CD4-positive, alpha-beta T cell treated with Interleukin-15 for 4 hours (primary cell): ENCODE measurements at places on chromosomes 3 and 15.

DNA sequence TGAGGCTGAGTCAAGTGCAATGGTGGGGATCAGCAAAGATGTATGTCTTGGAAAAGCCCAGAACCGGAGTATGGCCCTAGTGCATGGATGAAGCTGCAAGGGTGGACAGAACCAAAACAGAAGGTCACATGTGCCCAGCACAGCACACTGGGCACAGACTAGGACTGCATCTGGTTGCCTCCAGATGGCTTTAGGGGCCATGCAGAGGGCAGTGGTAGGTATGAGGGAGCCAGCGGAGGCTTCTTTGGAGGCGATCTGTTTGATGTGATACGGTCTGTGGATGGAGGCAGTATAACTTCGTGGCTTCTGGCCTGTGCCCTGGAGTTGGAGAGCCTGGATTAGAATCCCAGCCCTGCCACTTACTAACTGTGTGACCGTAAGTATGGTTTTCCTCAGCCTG, 29.4 kb downstream of the SV2B start:
- DNase-seq, result no peak

- DNase-seq, result no peak
Observed at GRCh38 chr3:173109143-173109542, 31.9 kb downstream of the SPATA16 start.

- DNase-seq, result no peak
Observed at GRCh38 chr3:191269289-191270085, 59.7 kb upstream of the CCDC50 start.

DNA sequence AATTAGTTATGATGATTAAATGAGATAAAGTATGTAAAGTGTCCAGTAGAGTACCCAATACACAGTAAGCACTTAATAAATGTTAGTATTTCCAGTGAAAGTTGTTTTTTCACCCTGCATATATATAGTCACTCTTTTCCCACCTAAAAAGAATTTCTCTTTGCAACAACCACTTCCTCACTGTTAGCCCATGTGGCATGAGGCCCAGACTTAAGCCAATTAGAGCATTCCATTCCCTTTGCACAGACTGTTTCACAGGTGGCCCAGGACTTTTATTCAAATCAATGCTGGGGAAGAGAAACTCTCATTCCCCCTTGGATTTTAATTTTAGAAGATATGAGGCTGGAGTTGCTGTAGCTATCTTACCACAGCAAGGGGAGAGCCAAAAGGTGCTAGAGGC, 3.7 kb downstream of the IFT80 start:
- no peak for DNase-seq

DNA sequence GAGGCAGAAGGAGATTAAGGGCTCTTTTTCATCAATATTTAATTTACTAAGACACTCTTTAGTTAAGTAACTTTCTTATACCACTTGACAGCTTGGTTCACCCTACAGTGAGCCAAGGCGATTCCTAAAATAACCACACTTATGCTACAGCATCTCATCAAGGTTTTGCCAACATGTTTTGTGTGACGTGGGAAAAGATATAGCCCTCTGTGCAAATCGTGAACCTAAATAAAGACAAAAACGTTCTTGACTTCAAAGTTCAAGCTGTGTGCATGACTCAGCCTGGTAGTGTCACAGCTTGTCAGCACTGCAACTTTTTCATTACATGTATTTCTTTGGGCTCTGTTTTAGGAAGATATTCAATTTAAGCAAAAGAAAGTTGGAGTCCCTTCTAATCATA, 297.0 kb upstream of the EPHA3 start:
- DNase-seq, result no peak

- no peak for DNase-seq
Observed at GRCh38 chr15:91289324-91289723, 189.3 kb downstream of the SV2B start.

DNA sequence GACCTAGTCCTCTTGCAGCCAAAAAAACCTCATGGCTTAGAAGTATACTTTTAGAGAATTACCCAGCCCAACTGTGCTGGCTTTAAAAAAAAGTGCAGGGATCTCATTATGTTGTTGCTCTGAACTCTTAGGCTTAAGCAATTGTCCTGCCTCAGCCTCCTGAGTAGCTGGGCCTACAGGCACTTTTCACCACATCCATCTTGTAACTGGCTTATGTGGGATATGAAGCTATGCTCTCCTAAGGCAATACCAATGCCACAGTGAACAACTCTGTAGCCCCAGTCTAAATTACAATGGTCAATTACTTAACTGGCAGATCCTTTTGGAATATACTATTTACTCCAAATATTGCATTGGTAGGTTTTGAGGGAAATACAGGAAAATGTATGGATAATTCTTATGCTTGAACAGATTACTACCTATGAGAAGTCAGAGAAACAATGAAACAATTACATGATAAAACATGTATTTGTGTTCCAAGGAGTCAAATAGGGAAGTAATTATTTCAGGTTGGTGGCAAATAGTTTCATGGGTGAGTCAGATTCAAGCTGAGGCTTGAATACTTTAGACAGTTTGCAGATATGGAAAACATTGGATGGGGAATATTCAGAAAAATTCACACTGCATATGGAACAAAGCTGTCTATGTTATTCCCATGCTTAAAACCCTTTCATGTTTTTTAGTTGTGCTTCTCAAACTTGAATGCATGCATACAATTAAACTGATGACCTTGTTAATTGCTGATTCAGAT, 34.6 kb upstream of the GPR149 start:
- DNase-seq, result no peak

GRCh38 chr3:178482981-178483380, 53.3 kb upstream of the KCNMB2 start:
- no peak for DNase-seq

- DNase-seq, result no peak
Observed at GRCh38 chr15:35618260-35619188, 72.6 kb upstream of the DPH6 start.

DNA sequence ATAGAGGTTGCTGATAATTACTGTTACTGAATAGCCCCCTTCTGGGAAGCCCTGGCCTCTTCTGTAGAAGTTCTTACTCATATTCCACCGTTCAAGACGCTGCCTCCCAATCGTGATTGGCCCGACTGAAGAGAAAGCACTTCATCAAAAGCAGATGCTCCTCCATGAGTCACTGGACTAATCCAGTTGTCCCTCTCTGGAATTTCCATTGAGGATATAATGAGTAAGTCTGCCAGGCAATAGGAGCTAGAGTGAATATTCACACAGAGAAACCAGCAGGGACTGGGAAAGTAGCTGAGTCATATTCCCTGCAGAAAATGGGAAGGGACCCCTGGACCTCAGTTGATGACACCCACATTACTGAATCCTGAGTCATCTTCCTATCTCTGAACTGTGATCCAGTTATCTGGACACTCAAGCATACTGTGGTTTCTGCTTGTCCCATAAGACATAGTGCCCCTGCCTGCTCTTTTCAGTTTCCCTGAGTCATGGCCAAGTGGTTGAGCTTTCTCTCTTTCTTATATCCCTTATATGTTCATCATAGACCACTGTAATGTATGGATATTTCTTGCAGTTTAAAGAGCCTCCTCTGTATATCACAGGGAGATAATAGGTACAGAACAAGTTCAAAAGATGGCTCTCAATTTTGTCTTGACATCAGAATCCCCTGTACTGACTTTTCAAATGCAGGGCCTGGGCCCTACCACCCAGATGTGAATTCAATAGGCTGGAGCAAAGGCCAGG, 151.2 kb upstream of the CDIN1 start:
- no peak for DNase-seq

DNA sequence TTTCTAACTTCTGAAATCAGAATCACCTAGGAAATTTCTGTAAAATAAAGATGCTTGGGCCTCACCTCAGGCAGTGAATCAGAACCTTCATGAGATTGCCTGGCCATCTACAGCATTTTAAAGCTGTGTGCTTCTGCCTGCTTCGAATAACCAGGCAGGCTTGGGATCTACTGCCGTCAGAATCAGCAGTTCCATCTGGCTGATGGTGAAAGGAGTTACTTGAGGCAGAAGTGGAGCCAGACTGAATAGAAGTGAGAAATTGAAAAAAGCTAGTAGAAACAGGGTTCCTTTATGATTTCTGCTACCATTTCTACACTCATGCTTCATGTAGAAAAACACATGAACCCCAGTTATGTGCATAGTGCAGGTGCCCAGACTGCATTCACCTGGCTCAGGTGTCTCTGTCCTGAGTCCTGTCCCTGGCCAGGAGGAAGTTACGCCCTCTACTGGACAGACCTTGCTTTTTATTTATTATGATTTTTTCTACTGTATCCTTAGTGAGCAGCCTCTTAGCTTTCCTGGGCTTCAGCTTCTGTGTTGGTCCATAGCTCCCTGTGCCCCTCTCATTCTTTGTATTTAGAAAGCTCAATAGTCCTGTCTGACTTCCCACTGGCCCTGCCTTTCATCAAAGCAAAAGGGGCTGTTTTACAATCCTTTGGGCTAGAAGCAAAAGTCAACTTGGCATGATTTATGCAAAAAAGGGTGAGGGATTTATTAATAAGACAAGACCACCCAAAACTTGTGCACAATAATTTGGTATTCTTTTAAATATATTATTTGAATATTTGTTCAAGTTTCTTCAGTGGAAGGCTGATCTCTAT, 200.8 kb upstream of the GOLGA6L4 start:
- DNase-seq, result no peak

DNA sequence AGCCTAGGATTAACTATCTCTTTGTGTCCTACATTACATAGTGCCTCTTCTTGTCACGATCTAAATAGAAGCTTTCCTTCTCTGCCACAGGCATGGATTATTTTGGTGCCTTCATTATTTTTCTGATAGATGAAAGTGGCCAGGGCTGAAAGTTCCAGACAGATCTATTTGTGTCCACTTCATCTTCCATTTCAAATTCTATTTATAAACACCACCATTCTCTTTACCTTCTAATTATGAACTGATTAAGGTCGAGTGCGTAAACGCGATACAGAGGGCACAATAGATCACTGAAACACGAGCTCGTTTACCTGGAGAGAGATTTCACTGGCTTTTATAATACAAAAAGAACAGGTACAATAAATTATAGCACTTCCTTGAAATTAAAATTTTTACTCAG, 105.0 kb downstream of the EDEM1 start:
- no peak for DNase-seq

- no peak for DNase-seq
Observed at GRCh38 chr3:158355623-158356588, 215.1 kb upstream of the MLF1 start.

DNA sequence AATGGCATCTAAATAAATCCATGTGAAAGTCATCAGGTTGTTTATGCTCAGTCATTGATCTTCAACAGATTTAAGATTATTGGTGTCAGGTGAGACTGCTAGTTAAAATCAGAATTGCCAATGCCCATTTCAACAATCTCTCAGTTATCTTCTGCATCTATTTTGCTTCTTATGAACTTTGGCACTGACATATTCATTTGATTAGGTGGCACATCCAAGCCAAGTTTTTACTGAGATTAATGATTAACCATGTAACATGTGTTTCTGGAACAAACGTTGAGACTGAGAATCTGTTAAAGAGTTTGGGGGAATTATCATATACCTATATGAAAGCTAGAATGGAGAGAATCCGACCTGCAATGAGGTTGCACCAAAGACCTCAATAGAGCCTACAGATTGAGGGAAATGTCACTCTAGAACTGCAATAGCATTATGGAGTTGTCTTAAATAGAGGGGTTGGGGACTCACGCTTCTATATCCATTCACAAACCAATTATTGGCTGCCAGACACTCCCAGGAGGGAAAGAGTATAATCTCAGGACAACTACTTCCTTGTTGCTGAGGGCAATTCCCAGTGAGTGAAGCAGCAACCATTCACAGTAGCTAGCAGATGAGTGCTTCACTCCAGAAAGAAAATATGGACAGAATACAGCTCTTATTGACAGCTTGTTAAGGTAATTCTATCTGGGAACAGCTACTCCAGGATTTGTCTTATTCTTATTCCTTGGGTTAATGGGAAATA, 891.3 kb downstream of the SQOR start:
- DNase-seq, result no peak

DNA sequence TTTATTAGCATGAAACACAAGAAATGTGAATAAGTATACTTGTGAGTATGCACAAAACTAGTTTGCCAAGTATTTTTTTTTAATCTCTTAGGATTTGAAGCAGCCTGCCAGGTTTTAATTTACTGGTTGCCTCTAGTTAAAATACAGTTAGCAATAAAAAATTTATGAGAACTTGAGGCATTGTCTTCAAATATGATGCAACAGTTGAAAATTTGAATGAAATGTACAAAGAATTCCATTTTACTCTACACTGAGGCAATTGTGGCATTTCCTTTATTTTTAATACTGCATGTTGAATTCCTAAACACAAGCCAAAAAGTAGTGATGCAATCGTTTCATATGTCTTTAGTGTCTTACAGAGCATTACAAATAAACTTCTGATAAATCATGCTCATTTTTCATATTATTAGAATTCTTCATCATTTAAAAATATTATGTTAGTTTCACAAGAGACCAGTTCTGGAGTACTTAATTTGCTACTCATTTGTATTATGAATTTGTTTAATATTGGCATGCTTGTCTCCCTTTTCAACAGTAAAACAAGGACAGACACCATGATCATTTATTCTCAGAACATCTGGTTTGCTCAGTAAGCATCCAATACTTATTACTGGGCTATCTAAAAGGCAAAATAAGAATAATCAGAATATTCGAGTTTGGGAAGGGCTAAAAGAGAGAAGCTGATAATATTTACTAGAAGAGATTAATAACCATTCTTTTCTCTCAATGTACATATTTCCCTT, 124.8 kb upstream of the PTX3 start:
- no peak for DNase-seq

DNA sequence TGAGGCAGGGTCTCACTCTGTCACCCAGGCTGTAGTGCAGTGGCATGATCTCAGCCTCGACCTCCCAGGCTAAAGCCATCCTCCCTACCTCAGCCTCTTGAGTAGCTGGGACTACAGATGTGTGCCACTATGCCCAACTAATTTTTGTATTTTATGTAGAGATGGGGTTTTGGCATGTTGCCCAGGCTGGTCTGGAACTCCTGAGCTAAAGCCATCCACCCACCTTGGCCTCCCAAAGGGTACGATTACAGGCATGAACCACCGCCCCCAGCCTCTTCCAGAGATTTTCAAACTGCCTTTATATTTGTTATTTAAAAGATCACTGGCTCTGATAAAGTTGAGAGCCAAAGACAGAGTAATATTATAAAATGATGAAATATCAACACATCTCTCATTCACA, 37.3 kb downstream of the BSN start:
- no peak for DNase-seq

DNA sequence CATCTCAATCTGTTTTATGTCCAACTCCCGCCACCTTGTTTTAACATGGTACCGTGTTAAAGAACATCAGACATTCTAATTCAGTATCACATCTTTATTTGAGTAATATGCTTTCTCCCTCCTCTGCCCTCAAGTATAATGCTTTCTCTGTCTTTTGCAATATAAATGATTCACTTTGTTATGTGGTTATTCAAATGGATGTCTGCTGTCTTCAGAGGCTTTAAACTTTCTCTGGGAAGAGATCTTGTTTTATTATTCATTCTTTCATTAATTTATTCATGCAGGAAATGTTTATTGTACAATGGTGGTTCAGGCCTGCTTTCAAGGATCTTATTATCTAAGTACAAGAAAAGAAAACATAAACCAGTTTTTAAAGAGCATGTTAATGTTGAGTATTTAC, 57.1 kb downstream of the RAP2B start:
- no peak for DNase-seq

GRCh38 chr3:172394692-172395091, 53.6 kb downstream of the GHSR start:
- DNase-seq, result no peak

GRCh38 chr3:5004319-5005152, 25.3 kb downstream of the BHLHE40 start:
- DNase-seq, result no peak

- no peak for DNase-seq
Observed at GRCh38 chr3:138009476-138010272, at the start of gene CLDN18. CLDN18 (plus strand) TSS chr3:138010165; CDS start chr3:138010226, 61 bp downstream.
